NCI-H1694 treated with DMSO at 0.1 percent for 48 hours (cell line): ENCODE measurements at places on chromosomes 7 and 10.
A peak's percentile ranks its signal among the peaks of the same experiment; 100 is the strongest.

DNA sequence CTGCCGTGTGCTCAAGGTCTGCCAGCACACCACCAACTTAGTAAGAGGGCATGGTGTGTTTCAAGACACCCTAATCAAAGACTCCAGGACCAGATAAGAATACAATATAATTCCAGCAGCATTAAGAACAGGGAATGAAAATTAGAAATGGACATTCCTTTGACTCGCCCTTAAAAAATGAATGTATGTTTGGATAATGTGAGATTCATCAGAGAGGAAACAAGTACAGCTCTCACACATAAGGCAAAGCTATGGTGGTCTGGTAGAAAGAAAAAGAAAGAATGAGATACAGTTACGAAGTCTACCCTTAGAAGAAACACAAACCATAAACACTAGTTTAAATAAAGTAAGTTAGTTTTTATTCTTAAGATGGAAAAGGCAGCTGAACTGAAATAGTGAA, 174.8 kb upstream of the ANK3 start:
- DNase-seq, result no peak

GRCh38 chr10:131204406-131205152, 106.9 kb downstream of the TCERG1L start:
- DNase-seq, result no peak

- peak; percentile 90 for DNase-seq
Measured at GRCh38 chr10:78688901-78689583, 379.7 kb upstream of the ZMIZ1 start.

DNA sequence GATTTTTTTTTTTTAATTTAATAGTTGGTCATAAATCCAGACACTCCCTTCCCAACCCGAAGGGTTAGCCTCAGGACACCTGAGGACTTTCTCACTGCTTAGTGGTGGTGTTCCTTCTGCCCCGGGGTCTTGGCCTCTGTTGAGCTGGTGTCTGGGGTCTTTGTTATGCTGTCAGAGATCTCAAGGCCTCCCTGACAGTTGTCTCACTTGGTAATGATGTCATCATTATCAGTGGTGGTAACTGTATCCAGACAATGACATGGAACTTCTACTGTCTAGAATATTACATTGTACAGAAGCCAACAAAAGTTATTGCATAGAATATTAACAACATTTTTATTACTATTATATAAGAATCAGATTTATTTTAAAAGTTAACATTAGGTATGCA, 32.9 kb downstream of the PPP2R2D start:
- DNase-seq, result no peak
